GM12878 (cell line): ENCODE measurements at places on chromosomes 6 and 20. TPM values are rescaled to one million over a fixed set of nuclear protein-coding genes. Genes with fewer than 3 reads are reported as not detected.
A peak's percentile ranks its signal among the peaks of the same experiment; 100 is the strongest.

GRCh38 chr20:33431797-33432381, 11.7 kb downstream of the SNTA1 start:
- no peaks in the 10 kb centered on the region for H3K27me3 ChIP-seq
- no peak overlapping the region for H3K27ac ChIP-seq
- no peaks in the 10 kb centered on the region for H3K36me3 ChIP-seq

- no peaks in the 10 kb centered on the region for H3K36me3 ChIP-seq
- peaks cover 17% of the 10 kb centered on the region for H3K4me1 ChIP-seq
- peak overlapping the region; percentile 74 for H3K27ac ChIP-seq
- H3K27me3 ChIP-seq: no peaks in the 10 kb centered on the region; the same call in 1 of the 2 replicates
- H3K4me3 ChIP-seq: peak overlapping the region; percentile 92
Observed at GRCh38 chr20:63641792-63642523, 11.3 kb downstream of the STMN3 start.

GRCh38 chr6:1849691-1850090, 240.0 kb downstream of the FOXC1 start:
- no peaks in the 10 kb centered on the region for H3K36me3 ChIP-seq
- H3K4me3 ChIP-seq: no peak overlapping the region
- H3K27me3 ChIP-seq: no peaks in the 10 kb centered on the region
- no peak overlapping the region for H3K27ac ChIP-seq

DNA sequence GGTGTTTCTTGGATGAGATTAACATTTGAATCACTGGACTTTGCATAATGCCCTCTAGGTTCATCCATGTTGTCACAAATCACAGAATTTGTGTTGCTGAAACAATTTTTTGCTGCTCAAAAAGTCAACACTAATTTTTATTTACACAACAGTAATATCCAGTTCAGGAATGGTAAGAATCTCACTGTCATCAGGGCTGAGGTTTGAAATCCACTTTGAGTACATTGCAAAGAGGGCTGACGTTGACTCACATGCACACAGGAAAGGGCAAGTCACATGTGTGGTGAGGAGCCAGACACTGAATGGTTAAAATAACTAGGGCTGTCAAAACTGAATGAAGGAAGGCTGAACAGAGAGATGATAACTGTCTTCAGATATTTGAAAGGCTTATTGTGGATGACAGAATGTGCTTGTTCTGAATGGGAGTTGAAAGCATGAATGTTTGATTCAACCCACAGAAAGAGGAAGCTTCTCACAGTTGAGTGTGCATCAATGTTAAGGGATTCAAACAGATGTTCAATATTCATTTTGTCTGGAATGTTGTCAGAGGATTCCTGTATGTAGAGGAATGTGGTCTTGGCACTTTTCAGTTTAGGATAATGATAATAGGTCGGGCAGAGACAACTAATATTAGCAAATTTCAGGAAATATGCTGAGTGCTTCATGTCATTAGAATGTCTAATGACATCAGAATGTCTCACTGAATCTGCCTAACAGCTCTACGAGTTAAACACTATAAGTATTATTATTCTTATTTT, 3.6 kb upstream of the ADGRG6 start:
- peaks cover 2% of the 10 kb centered on the region for H3K27me3 ChIP-seq
- DNase-seq: no peak
- no peaks in the 10 kb centered on the region for H3K36me3 ChIP-seq
- no peak overlapping the region for H3K27ac ChIP-seq

- H3K4me1 ChIP-seq: no peaks in the 10 kb centered on the region
- no peak overlapping the region for H3K27ac ChIP-seq
- H3K36me3 ChIP-seq: no peaks in the 10 kb centered on the region
- H3K27me3 ChIP-seq: no peaks in the 10 kb centered on the region
- DNase-seq: no peak
Observed at GRCh38 chr6:116491610-116492330, 19.7 kb upstream of the CALHM5 start.

- peak overlapping the region; percentile 98 for H3K27ac ChIP-seq
- H3K4me3 ChIP-seq: peak overlapping the region; percentile 100
- no peaks in the 10 kb centered on the region for H3K27me3 ChIP-seq
- H3K36me3 ChIP-seq: no peaks in the 10 kb centered on the region
- H3K4me1 ChIP-seq: peaks cover 30% of the 10 kb centered on the region
Observed at GRCh38 chr20:50514750-50515149, 4.6 kb downstream of the PTPN1 start.

DNA sequence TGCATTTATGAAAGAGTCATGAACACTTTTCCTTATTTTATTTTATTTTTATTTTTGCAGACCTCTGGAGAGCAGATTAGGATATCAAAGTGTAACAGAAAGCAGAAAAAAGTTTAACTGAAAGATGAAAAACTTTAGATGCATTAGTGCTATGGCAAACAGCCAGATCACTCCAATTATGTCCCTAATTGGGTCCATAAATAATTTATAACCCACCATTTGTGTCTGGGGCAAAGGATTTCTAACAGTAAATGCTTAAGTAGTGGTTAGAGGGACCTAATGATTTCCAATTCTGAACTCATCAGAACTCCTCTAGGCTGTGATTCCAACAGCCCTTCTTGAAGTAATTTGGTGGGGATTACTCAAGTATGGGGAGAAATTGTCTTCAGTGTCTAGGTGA, 93.7 kb upstream of the PROKR2 start:
- no peak overlapping the region for H3K27ac ChIP-seq
- no peaks in the 10 kb centered on the region for H3K36me3 ChIP-seq
- no peak overlapping the region for H3K4me3 ChIP-seq
- no peaks in the 10 kb centered on the region for H3K27me3 ChIP-seq
- DNase-seq: no peak

DNA sequence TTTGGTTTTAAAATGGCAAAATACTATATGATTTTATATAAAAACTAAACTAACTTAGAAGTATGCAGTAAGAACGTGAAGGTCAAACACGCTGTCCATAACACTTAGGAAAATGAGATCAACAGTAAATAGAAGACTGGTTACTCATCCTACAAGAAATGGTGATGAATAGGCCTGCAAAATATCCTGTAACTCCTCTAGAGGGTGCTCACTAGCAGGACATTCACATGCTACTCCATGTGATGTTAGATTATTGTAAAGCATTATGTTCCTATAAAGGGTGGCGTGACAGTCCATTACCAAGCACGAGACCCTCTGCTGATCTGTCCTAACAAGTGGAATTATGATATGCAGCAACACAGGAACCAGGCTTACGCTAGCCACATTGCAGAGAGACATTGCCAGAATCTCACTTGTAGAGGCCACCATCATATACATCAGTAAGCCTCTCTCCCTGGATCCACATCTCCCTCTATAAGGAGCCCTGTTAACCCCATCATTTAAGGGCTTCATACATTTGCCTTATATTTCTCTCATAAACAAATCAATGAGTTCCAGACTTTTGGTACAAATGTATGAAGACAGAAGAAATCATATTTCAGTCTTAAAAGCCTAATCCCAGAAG, 18.0 kb upstream of the DEFB129 start:
- H3K27ac ChIP-seq: no peak overlapping the region
- H3K4me3 ChIP-seq: no peak overlapping the region
- no peaks in the 10 kb centered on the region for H3K4me1 ChIP-seq
- peaks cover 2% of the 10 kb centered on the region; the same call in 1 of the 2 replicates for H3K27me3 ChIP-seq

GRCh38 chr20:50259705-50260478, 69.3 kb downstream of the CEBPB start:
- H3K4me1 ChIP-seq: no peaks in the 10 kb centered on the region
- no peak for DNase-seq
- H3K4me3 ChIP-seq: no peak overlapping the region
- no peaks in the 10 kb centered on the region for H3K27me3 ChIP-seq
- no peaks in the 10 kb centered on the region for H3K36me3 ChIP-seq
- no peak overlapping the region for H3K27ac ChIP-seq

GRCh38 chr20:1943275-1944002, 48.2 kb downstream of the SIRPA start:
- peaks cover 7% of the 10 kb centered on the region for H3K27me3 ChIP-seq
- no peak for DNase-seq
- no peaks in the 10 kb centered on the region for H3K4me1 ChIP-seq
- H3K36me3 ChIP-seq: no peaks in the 10 kb centered on the region
- H3K4me3 ChIP-seq: no peak overlapping the region
- H3K27ac ChIP-seq: no peak overlapping the region

NEURL2 gene
- 4.7 and 5.7 TPM in 2 replicates for total RNA-seq

SLC22A1 gene
- total RNA-seq: 0.28 and 1.1 TPM in 2 replicates
